ENCODE measurements at places on chromosomes 6 and 20.
A peak's percentile ranks its signal among the peaks of the same experiment; 100 is the strongest.

DNA sequence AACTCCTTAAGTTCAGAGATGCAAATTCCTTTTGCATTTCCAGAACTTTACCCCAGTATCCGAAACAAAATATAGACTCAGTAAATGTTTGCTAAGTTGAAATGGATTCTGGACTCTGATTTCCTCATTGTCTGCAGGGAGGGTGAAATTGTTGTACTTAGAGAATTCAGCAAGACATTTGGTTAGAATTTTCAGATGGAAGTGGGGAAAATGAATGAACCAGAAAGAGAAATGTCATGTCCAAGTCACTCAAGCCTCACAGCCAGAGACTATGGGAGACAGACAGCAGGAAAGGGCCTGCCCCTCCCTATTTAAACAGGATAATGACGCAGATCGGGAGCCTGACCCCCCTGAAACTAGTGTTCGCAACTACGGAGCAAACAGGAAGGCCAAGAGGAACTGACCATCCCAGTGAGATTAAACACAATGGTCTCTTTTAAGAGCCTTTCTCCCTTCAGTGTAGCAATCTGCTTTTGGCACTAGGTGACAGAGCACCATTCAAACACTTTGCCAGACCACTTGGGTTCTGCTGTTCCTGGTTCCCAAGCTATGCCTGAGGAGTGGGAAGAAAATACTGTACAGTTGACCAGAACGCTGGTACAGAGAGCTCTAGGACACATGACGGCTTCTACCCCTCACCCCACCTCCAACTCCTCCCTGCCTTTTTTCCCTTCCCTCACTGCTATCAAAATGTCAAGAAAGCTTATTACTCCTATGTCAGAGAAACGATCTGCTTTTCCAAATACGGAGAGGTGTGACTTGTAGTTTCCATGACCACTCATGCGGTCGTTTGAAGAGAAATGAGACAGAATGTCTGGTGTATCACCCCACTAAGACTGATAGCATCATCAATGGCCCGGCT, 13.7 kb downstream of the NEDD9 start:
- DNase-seq, result no peak

- no peak for DNase-seq
Measured at GRCh38 chr6:126285871-126286365, 54.0 kb upstream of the CENPW start.

DNA sequence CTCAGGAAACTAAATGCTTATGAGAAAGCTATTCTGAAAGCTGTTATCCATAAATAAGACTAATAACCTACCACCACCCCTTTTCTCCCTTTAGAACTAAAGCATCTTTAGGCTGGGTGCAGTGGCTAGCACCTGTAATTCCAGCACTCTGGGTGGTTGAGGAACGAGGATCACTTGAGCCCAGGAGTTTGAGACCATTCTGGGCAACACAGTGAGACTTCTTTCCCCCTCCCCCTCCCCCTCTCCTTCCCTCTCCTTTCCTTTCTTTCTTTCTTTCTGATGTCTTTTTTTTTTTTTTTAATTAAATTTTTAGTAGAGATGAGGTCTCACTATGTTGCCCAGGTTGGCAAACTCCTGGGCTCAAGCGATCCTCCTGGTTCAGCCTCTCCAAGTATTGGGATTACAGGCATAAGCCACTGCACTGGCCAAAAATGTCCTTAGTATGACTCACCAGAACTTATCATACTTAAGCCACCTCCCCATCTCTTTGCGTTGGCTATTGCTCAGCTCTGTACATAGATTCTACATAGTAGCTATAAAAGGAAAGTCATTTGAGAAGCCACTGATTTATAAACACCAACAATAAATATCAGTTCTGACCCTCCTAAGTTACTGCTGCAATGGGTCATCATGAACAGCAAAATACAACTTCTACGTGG, 54.8 kb upstream of the SPDEF start:
- no peak for DNase-seq

GRCh38 chr20:59363101-59363500, 62.7 kb downstream of the EDN3 start:
- DNase-seq, result no peak

GRCh38 chr20:49394264-49394663, 88.2 kb downstream of the KCNB1 start:
- DNase-seq, result no peak

DNA sequence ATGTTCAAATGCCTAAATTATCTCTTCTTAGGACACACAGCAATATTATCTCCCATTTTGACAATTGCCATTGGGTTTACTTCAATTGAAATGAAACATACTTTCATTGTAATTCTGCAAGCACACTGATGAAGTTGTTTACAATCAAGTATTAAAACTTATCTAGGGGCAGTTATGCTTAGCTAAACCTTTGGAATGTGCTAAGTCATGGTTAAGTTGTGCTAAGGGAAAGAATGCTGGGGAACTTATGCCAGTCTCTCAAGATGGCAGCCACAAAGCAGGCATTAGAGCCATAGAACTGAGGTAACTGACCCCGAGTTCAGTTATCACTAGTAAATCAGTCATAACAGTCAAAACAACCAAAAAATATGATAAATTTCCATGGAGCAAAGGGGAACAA, 59.1 kb upstream of the NT5E start:
- DNase-seq, result no peak

DNA sequence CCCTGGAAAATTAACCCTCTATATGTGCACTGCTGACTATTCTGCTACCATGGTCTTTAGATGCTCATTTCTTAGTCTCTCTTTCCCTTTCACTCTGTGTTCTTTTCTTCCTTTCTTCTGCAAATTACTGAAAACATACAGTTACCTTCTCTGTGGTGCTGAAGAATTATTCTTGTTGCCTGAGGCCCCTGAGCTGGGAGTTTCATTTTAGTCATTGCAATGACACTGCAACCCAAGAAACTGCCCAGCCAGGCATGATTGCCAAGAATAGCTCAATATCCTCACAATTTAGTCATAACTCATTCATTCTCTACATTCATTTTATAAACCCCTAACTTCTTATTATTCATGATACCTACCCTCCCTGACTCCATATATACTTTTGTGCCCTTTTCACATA, 245.8 kb upstream of the RAB32 start:
- DNase-seq, result no peak

DNA sequence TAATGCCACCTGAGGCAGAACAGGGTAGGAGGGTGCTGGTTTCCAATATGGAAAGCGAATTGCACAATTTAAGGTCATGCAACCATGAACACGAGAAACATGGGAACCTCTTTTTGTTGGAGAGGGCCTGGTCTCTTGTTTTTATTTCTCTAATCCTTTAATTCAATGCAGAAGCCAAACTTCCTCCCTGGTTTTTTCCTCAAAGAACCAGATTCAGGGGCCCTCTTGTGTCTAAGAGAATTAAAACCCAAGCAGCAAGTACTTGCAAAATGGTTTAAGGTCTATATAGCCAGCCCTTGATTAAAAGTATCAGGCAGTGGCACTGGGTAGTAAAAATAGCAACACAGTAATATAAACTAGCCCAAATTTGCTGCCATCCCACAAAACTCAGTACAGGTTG, 19.5 kb downstream of the GSTA4 start:
- no peak for DNase-seq

- DNase-seq, result no peak
Measured at GRCh38 chr6:34151321-34152041, 5.6 kb upstream of the GRM4 start.

DNA sequence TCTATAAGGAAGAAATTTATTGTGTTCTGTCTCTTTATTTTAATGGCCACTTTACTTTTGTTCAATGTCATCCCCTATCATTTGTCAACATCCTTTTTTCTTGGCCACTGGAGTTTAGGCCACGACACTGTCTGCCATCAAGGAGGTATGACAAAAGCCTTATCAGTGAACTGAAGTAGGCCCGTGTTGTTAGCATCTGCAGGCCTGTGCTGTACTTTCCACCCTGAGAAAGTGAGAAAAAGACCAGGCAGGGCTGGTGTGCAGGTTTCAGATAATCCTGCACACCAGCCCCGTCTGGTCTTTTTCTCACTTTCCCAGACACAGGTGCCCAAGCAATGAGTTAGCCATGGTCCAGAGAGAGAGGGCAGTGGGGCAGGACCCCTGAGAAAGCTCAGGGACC, 57.6 kb downstream of the GOPC start:
- DNase-seq, result no peak

- no peak for DNase-seq
Measured at GRCh38 chr6:139967497-139967896, 593.0 kb upstream of the CITED2 start.

DNA sequence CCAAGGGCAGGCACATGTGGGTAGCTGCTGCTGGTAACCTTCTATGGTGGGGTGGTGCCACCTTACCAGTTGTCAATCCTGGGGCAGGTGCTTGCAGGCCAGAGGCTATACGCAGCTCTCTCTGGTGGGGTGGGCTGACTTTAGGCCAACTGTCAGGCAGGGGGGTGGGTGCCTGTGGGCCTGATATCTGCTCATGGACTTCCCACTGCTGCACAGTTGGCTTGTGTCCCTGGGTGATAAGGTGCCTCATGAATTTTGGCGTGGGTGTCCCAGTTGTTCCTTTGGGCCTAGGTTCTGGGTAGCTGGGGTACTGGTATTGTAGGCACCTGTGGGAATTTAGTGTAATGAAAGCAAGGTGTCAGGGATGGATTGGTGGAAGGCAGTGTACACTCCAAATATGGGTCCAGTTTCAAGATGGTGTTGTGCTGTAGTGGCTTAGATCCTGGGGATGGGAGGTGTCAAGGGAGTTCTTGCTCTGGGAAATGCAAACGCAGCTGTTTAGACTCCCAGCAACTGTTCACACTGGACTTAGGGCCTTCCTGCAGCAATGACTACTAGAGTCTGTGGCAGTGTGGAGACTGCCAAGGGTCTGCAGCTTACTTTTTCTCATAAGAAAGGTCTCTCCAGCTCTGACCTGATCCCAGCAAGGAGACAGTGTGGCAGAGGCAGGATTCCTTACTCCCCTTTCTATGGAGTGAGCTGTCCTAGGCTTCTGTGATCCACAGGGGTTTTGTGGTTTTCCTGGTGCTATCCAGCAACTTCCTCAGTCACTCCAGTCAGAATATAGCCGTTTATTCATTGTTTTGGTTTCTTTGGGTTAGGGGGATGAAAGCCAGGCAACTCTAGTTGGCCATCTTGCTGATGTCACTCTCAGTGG, 128.2 kb downstream of the CRYBG1 start:
- no peak for DNase-seq

GRCh38 chr6:7561153-7561964, 19.9 kb downstream of the DSP start:
- DNase-seq, result no peak

DNA sequence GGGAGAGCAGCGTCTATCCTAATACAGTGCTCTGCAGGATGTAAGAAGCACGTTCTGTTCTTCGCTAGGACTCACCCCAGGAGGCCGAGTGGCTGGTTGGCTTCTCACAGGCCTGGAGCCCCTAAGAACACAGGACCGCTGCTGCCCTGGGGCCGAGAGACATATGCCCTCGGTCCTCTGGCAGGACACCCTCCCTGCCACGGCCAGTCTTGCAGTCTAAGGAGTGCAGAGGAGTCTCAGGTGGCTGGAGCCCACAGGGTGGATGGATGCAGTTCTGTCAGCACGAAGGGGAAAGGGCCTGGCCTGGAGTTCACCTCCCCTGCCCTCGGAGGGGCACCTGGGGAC, 96.5 kb downstream of the SMOC2 start:
- DNase-seq, result no peak

DNA sequence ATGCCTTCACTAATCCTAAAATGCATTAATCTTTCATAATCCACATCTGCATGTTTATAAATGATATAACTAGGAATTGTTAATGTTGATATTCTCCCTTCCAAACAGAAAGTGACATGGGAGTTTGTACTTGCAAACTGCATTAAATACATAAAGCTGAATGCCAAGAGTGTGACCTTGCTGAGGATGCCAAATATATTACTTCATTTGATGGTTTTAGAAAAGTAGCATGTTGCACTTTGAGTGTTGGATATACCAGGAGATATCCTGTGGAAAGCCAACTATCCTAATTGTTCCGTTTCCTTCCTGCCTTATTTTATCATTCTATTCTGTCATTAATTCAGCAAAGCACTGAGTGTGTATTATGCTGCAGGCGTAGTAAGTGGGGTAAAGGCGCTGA, 229.8 kb downstream of the TMEM242 start:
- DNase-seq, result no peak

DNA sequence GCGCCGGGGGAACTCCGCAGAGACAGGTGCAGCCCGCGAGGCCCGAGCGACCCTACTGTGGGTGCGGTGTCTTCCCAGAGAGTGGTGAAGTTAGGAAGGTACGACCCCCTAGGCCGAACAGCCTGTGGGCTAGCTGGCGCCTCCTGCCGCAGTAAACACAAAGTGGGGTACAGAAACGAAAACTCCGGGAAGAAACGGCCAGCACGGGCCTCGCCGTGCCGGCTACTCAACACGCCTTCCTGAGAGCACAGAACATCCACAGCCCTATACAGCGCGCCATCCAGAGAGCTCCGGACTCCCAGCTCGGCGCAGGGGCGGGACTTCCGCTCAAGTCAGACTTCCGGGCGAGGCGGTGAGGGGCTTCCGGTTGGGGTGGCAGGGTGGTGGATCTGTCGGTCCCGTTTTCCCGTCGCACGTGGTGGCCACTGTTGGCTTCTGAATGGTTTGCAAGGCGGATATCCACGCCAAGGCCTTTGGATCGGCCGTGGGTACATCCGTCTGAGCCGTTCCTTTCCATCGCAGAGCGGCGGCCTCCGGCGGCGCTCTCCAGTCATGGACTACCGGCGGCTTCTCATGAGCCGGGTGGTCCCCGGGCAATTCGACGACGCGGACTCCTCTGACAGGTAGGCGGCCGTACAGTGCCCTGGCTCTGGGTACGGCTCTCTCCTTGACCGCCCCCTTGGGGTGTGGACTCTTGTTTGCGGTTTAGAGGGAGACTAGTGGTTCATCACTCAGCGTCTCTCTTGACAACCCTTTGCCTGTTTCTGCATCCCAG, at the start of the genes CAGE1 and RIOK1:
TSS of gene CAGE1 (minus strand) at position 292 of the 775 bp plus-strand sequence. CDS start 2,569 bp downstream, outside the sequence.
TSS of gene RIOK1 (plus strand) at position 358 of the 775 bp plus-strand sequence. CDS start at position 553, 195 bp downstream.
- peak; percentile 94 for DNase-seq

- no peak for DNase-seq
Measured at GRCh38 chr6:2531426-2532215, 219.1 kb downstream of the MYLK4 start.

DNA sequence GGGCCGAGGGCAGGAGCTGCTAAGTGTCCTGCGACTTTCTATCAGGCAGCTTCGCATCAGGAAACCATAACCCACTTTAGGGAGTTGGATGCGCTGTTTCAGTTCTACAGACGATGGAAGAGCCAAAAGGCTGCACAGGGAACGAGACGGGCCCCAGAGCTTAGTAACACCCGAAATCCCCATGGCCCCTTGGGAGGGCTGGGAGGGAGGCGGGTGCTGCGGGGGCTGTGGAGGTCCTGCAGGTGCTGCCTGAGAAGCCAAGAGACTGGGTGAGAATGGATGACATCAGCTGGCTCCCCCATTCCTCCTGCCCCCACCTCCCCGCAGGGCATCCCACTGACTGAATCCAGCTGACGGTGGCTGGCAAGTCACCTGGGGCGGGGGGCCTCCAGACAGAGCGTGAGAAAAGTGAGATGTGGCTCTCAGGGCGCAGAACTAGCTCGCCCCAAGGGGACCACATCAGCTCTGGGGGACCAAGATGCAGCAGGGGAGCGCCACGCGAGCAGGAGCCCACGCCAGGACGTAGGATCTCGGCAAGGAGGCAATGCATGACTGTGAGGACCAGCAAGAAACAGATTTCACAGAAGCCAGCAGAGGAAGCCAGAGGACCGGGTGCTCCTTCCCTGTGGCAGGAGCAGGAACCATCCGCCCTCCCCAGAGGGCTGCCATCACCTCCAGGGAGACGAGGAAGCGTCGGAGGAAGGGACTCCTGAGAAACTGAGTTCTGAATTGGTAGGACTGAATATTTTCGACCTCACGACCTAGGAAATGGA, 36.8 kb downstream of the PNLDC1 start:
- DNase-seq, result no peak

- no peak for DNase-seq
Measured at GRCh38 chr20:24455081-24455480, 14.3 kb upstream of the SYNDIG1 start.

- no peak for DNase-seq
Measured at GRCh38 chr20:3861191-3861590, 14.6 kb downstream of the MAVS start.
